Gastrocnemius medialis (tissue), 4 donors: ENCODE measurements at places on chromosomes 13 and 19. TPM values are rescaled to one million over a fixed set of nuclear protein-coding genes. Genes with fewer than 3 reads are reported as not detected.

- no peak for DNase-seq
- H3K4me3 ChIP-seq: no peak overlapping the region
- H3K4me1 ChIP-seq: no peaks in the 10 kb centered on the region
- H3K36me3 ChIP-seq: no peaks in the 10 kb centered on the region
- no peaks in the 10 kb centered on the region for H3K27me3 ChIP-seq
- H3K27ac ChIP-seq: no peak overlapping the region
These were observed 316.2 kb downstream of the ENOX1 start for GRCh38 chr13:43470610-43471009.

DNA sequence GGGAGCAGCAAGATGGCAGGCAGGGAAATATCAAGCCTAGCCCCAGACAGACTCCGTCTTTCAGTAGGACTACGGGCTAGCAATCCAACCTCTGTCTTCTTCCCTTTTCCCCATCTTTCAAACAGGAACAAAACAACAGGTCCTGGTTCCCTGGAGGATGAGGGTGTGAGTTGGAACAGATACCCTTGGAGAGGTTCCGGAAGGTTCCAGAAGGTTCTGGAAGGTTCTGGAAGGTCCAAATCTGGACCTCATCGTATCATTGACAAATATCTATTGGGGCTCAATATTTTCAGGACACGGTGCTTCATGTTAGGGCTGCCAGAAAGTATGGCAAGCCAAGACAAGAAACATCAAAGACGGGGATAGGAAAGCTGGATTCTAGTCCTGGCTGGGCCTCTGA lies 28.5 kb upstream of the FEM1A start:
- peaks cover 6% of the 10 kb centered on the region for H3K4me1 ChIP-seq
- H3K27me3 ChIP-seq: peaks cover 17% of the 10 kb centered on the region
- H3K4me3 ChIP-seq: no peak overlapping the region
- no peaks in the 10 kb centered on the region for H3K36me3 ChIP-seq
- no peak for DNase-seq

GRCh38 chr13:26989957-26990713 lies 181.5 kb downstream of the USP12 start:
- H3K27me3 ChIP-seq: peaks cover 4% of the 10 kb centered on the region
- DNase-seq: no peak
- no peaks in the 10 kb centered on the region for H3K36me3 ChIP-seq

DNA sequence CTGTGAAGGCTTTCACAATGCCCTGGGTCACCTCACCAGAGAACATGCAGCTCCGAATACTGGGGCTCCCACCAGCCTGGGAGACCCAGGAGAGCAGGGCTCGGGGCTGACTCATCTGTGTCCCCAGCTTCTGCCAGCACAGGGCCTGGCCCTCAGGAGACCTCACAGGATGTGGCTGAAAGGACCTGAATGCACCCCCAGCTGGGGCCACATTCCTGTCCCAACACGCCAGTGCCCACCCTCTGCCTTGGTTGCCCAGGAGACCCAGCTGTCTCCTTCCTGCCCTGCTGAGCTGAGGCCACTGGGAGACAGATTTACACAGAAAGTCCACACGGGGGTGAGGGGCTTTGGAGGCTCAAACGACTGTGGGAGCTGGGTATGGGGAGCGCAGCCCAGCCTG lies 11.9 kb downstream of the BCAT2 start:
- H3K4me3 ChIP-seq: no peak overlapping the region
- H3K4me1 ChIP-seq: no peaks in the 10 kb centered on the region
- DNase-seq: no peak
- H3K27me3 ChIP-seq: no peaks in the 10 kb centered on the region
- H3K36me3 ChIP-seq: no peaks in the 10 kb centered on the region
- no peak overlapping the region for H3K27ac ChIP-seq

DNA sequence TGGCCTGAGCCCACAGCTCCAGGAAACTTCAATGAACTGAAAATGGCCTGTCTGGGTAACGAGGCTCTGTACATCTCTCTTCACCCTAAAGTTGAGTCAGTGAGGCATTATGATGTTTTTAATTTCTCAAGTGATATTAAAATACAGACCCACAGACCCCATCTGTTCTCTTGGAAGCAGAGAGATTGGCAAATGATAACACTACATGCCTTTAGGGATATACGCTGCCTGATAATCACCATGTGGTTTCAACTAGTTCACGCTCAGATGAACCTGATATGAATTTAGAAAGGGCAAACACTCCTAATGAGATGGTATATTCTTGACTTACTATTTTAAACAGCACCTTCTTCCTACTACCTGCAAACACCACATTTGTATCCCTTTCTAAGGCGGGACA lies 127.5 kb downstream of the RFC3 start:
- H3K36me3 ChIP-seq: no peaks in the 10 kb centered on the region
- H3K4me3 ChIP-seq: no peak overlapping the region
- H3K4me1 ChIP-seq: no peaks in the 10 kb centered on the region
- no peak overlapping the region for H3K27ac ChIP-seq

DNA sequence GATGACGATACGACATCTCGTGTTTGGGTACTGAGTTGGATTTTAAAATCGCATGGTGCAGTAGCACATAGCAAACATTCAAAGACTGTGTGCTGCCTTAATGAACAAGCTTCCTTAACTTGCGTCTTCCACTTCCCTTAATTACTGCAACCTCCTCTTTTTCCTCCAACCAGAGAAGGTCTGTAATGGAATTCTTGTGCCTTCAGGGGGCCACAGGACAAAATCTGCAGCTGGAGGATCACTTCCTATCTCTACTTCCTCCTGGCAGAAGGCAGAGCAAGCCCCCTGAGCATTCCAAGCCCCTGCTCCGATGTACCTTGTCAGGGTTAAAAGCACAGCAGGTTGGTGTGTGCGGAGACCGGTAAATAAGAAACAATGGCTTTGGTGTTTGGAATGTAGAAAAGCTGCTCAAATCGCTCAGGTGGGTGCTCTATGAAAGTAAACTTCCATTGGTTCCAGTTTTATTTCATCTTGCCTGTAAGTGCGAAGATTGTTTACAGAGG lies 151.3 kb upstream of the UQCRFS1 start:
- no peak for DNase-seq
- H3K27ac ChIP-seq: no peak overlapping the region
- no peak overlapping the region for H3K4me3 ChIP-seq
- H3K36me3 ChIP-seq: no peaks in the 10 kb centered on the region

DNA sequence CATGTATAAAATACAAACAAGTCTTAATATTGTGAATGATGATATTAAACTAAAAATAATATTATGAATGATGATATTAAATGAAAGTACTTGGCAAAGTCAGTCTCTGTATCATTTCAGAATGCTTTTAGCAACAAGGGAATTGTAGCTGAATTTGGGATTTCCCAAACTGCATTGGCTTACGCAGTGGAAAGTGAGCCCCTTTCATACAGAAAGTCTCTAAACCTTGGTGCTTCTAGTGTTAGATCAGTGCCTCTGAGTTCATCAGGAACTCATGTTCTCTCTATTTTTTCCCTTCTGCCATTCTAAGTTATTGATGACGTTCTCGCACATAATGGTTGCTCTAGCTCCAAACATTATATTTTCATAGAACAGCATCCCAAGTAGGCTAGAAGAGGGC lies 300.0 kb downstream of the ITGBL1 start:
- H3K4me3 ChIP-seq: no peak overlapping the region
- no peak overlapping the region for H3K27ac ChIP-seq
- H3K27me3 ChIP-seq: no peaks in the 10 kb centered on the region
- no peaks in the 10 kb centered on the region for H3K4me1 ChIP-seq

GRCh38 chr19:33799476-33799875 lies 2.8 kb downstream of the KCTD15 start:
- no peak overlapping the region for H3K27ac ChIP-seq
- H3K4me3 ChIP-seq: no peak overlapping the region
- DNase-seq: no peak

GRCh38 chr19:31141301-31141700 lies 207.9 kb downstream of the TSHZ3 start:
- DNase-seq: no peak
- H3K36me3 ChIP-seq: no peaks in the 10 kb centered on the region
- no peak overlapping the region for H3K4me3 ChIP-seq
- peaks cover 4% of the 10 kb centered on the region for H3K27me3 ChIP-seq

- peaks cover 3% of the 10 kb centered on the region for H3K4me1 ChIP-seq
- peak; percentile 71 for DNase-seq
- H3K4me3 ChIP-seq: peak overlapping the region; percentile 88
- peak overlapping the region; percentile 88 for H3K27ac ChIP-seq
These were observed 421 bp downstream of the DGKH start for GRCh38 chr13:42048684-42049453.

GRCh38 chr19:45142726-45143110 lies 18.1 kb downstream of the NKPD1 start:
- DNase-seq: no peak
- H3K4me1 ChIP-seq: no peaks in the 10 kb centered on the region
- H3K27me3 ChIP-seq: no peaks in the 10 kb centered on the region

- H3K4me1 ChIP-seq: peaks cover 4% of the 10 kb centered on the region
- no peaks in the 10 kb centered on the region for H3K36me3 ChIP-seq
- DNase-seq: no peak
- no peak overlapping the region for H3K27ac ChIP-seq
- peaks cover 68% of the 10 kb centered on the region for H3K27me3 ChIP-seq
These were observed 482 bp downstream of the ARHGAP45 start for GRCh38 chr19:1067341-1067957.

DNA sequence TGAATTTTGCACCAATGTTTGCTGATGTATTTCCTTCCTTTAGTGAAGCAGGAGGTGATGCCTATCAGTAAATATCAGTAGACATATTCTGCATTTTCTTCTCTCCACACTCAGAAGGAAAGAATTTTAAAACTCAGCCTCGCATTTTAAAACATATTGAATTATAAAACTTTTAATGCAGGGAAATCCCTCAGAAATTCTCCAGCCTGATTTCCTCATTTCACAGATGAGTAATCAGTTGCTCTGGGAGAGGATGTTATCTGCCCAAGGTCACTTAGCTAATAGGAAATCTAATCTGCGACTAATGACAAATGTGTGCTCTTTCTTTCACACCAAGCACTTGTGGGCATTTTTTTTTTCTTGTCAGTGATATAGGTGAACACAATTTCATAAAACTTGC lies 320.6 kb downstream of the ITGBL1 start:
- H3K27ac ChIP-seq: no peak overlapping the region
- H3K4me1 ChIP-seq: no peaks in the 10 kb centered on the region
- H3K4me3 ChIP-seq: no peak overlapping the region
- DNase-seq: no peak

- no peaks in the 10 kb centered on the region for H3K36me3 ChIP-seq
- H3K4me3 ChIP-seq: peak overlapping the region; percentile 21
These were observed 41.1 kb downstream of the COL4A1 start for GRCh38 chr13:110265682-110266430.

GRCh38 chr19:32873247-32873959 lies 3.8 kb upstream of the SLC7A9 start:
- no peak overlapping the region for H3K4me3 ChIP-seq
- no peaks in the 10 kb centered on the region for H3K4me1 ChIP-seq
- no peaks in the 10 kb centered on the region for H3K36me3 ChIP-seq
- H3K27me3 ChIP-seq: no peaks in the 10 kb centered on the region
- DNase-seq: no peak

GRCh38 chr13:43799191-43799590 lies 12.4 kb upstream of the ENOX1 start:
- H3K27ac ChIP-seq: no peak overlapping the region
- no peaks in the 10 kb centered on the region for H3K36me3 ChIP-seq
- H3K4me1 ChIP-seq: no peaks in the 10 kb centered on the region
- no peak overlapping the region for H3K4me3 ChIP-seq

GRCh38 chr13:112638157-112638750 lies 50.3 kb upstream of the TUBGCP3 start:
- no peak for DNase-seq
- no peak overlapping the region for H3K4me3 ChIP-seq
- no peak overlapping the region for H3K27ac ChIP-seq
- H3K4me1 ChIP-seq: no peaks in the 10 kb centered on the region
- H3K27me3 ChIP-seq: peaks cover 22% of the 10 kb centered on the region

GRCh38 chr13:24511816-24512196 lies 772 bp downstream of the PARP4 start:
- H3K36me3 ChIP-seq: no peaks in the 10 kb centered on the region
- DNase-seq: no peak
- peak overlapping the region; percentile 71 for H3K4me3 ChIP-seq
- H3K27me3 ChIP-seq: no peaks in the 10 kb centered on the region

- DNase-seq: no peak
- H3K4me3 ChIP-seq: no peak overlapping the region
- peak overlapping the region; percentile 86 for H3K27ac ChIP-seq
- H3K27me3 ChIP-seq: no peaks in the 10 kb centered on the region
- no peaks in the 10 kb centered on the region for H3K36me3 ChIP-seq
These were observed 33.5 kb downstream of the ELL start for GRCh38 chr19:18488403-18488723.

DNA sequence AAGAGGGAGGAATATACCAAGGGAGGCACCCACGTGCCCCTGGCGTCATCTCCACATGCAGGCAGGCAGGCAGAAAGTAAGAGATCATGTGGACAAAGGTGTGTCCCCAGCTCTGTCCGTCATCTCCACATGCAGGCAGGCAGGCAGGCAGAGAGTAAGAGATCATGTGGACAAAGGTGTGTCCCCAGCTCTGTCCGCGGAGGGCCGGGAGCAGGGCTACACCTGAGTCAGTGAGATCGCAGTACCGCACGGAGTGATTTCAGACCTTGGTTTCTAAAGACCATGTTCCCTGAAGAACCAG lies 22.2 kb downstream of the CAPS start:
- H3K4me3 ChIP-seq: no peak overlapping the region
- no peak for DNase-seq
- no peak overlapping the region for H3K27ac ChIP-seq

GRCh38 chr13:39515224-39515714 lies 87.7 kb downstream of the LHFPL6 start:
- H3K4me3 ChIP-seq: no peak overlapping the region
- H3K4me1 ChIP-seq: peaks cover 10% of the 10 kb centered on the region
- H3K36me3 ChIP-seq: no peaks in the 10 kb centered on the region
- H3K27me3 ChIP-seq: no peaks in the 10 kb centered on the region
- H3K27ac ChIP-seq: no peak overlapping the region

DNA sequence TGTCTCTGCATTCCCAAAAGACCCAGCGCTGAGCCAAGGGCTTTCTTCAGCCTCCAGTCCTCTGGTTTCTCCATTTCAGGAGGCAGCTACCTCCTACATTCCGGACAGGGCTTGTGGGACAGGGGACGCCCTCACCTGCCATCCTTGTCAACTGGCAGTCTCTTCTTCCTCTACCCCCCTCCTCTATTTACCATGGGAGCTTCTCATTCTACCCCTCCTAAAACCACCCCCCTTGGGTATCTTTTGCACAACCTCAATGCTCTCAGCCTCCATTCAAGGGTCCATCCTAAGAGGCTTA lies 43.8 kb downstream of the ZNF93 start:
- no peaks in the 10 kb centered on the region for H3K36me3 ChIP-seq
- no peaks in the 10 kb centered on the region for H3K4me1 ChIP-seq
- no peak overlapping the region for H3K27ac ChIP-seq

Gene C19orf73
- 11.7 TPM for total RNA-seq

Gene ZNF443
- total RNA-seq: 0.95 TPM

Gene CD22
- total RNA-seq: not detected

Gene TRPM4
- 10.4 TPM for total RNA-seq

Gene SPACA4
- total RNA-seq: not detected

Gene FCAR
- 0.33 TPM for total RNA-seq
